ENCODE measurements at places on chromosomes 5 and 9. TPM values are rescaled to one million over a fixed set of nuclear protein-coding genes. Genes with fewer than 3 reads are reported as not detected.

GRCh38 chr9:89915187-89915586 lies 310.4 kb downstream of the GADD45G start:
- DNase-seq: no peak

The PCDHA4 gene
- 0.32 TPM for total RNA-seq

The DDX46 gene
- total RNA-seq: 26.1 TPM

DNA sequence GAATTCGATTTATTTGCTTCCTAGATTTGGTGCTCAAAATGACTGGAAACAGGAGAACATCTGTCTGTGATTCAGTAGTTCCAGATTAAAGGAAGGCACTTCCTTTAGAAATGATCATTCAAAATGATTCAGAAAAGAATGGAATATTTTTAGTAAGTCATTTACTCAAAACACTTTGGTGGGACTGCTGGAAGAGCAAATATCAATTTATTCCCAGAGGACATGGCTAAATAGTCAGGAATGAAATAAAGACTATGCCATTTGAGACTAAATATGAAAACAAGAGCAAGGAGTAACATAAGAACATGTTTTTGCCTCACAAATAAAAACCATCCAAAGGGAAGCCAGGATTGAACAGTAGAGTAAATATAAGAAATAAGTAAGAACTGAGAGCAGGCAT lies 138.6 kb upstream of the RASA1 start:
- no peak for DNase-seq

DNA sequence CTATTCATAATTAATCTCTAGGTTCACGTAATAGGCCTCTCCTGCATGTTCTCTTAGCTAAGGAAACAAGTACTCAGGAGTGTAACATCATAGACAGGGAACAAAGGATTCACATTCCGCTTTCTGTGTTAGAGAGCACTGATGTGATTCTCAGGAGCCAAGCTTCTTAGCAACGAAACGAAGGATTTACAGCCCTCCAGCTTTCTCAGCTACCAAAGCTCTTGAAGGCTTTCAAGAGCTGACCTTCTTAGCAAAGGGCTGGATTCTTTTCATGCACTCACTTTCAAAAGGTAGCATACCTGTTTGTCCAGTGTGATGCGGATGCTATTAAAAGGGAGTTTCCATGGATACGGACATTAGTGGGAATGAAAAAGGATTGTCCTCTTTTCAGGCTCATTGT lies 107.4 kb downstream of the TUSC1 start:
- no peak for DNase-seq

DNA sequence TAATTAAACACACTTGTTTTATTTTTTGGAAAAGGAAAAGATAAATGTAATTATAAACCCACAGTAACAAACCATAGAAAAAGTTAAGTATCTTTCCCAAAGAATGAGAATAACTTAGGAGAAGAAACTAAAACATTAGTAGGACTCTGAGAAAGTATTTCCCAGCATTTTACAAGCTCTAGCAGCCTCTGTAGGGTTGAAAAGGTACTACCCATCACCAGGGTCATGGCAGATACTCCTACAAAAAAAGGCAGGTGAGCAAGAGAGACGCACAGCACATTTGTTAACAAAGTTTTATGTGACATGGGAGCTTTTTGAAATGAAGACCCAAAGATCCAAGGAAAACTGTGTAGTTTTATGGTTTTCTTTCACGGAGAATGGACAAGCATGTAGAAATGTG lies 77.7 kb upstream of the FAM169A start:
- DNase-seq: no peak

GRCh38 chr9:127910613-127911205 lies 6.1 kb downstream of the ST6GALNAC4 start:
- peak; percentile 61 for DNase-seq

The CCDC112 gene
- total RNA-seq: 6.4 TPM

The AQP7 gene
- not detected for total RNA-seq

DNA sequence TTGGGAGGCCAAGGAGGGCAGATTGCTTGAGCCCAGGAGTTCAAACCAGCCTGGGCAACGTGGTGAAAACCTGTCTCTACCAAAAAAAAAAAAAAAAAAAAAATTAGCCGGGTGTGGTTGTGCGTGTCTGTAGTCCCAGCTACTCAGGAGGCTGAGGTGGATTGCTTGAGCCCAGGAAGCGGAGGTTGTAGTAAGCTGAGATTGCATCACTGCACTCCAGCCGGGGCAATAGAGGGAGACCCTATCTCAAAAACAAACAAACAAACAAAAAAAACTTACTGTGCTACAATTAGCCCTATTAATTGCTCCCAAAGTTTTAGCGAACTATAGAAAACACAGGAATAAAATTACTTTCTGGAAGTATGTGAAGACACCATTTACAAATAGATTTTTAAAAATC lies 67.6 kb downstream of the ANKHD1 start:
- no peak for DNase-seq

DNA sequence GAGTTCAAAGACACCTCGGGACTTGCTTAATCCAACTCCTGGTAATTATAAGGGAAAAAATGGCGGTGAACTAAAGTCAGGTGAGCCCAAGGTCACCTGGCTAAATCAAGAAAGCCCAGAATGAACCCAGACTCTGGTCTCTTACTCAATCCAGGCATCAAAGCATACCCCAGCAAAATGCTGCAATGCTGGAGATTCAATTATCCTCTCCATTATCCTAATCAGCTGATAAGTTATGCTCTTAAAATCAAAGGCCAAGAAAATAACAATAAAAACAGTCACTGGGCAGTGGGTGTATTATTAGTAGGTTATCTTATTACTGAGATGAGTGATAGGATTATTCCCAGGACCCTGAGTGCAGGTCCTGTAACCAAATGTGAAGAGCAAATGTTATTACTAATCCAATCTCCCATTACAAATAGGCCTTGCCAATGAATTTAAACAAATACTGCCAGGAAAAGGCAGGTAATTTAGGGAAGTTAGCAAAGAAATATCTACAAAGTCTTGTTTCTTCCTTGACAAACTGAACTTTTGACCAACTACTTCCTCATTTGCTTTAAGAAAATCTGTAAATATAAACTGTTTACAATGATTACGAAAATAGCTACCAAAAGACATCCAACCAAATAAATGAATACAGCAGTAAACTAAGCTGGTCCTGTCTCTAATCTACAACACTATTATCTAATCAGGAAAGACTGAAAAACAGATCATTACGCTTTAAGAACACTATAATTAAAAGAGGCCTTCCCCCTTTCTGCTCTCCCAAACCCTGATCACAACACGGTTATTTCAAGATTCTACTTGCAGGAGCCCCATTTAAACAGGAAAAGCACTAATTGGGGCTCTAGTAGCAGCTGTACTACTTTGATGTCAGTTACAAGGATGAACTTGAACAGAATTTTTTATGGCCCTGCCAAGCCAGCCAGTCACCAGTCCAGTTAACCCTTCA lies 103.2 kb downstream of the MED27 start:
- no peak for DNase-seq

GRCh38 chr9:121984726-121985402 lies 108.2 kb downstream of the TTLL11 start:
- DNase-seq: peak; percentile 67

GRCh38 chr5:43078956-43079355 lies 38.8 kb upstream of the ANXA2R start:
- DNase-seq: peak; percentile 56

The SMC2 gene
- 19.0 TPM for total RNA-seq

- DNase-seq: no peak
Observed at GRCh38 chr5:84257061-84257460, 127.6 kb downstream of the EDIL3 start.

The CARD9 gene
- total RNA-seq: 20.0 TPM

The AFAP1L1 gene
- 11.9 TPM for total RNA-seq

DNA sequence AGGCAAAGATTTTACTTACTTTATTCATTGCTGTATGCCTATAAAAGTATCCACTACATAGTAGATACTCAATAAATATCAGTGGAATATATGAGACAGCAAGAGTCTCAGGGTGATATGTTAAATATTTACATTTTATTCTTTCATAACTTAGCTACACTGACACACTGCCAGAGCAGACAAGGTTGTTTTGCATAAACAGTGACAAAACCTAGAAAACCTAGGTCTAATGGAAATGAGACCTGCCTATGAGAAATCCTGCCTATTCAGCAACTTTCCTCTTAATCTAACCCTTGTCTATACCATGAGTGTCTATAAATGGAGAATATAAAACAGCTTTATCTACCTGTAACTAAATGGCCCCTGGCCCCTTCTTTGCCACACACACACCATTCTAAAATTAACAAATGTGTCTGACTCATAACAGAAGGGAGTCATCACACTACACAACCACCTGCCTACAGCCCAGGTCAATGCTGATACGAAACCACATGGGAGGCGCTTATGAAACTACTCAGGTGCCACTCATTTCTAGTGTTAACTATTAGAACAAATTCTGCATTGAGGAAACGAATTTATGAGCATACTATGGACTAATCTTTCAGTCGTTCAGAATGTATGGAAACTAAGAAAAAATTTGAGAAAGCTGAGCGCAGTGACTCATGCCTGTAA lies 60.3 kb downstream of the UBAP2 start:
- DNase-seq: peak; percentile 11

All from fibroblast of villous mesenchyme (primary cell).